Endothelial cell (in vitro differentiated cells): ENCODE measurements at places on chromosomes 5 and 9.

DNA sequence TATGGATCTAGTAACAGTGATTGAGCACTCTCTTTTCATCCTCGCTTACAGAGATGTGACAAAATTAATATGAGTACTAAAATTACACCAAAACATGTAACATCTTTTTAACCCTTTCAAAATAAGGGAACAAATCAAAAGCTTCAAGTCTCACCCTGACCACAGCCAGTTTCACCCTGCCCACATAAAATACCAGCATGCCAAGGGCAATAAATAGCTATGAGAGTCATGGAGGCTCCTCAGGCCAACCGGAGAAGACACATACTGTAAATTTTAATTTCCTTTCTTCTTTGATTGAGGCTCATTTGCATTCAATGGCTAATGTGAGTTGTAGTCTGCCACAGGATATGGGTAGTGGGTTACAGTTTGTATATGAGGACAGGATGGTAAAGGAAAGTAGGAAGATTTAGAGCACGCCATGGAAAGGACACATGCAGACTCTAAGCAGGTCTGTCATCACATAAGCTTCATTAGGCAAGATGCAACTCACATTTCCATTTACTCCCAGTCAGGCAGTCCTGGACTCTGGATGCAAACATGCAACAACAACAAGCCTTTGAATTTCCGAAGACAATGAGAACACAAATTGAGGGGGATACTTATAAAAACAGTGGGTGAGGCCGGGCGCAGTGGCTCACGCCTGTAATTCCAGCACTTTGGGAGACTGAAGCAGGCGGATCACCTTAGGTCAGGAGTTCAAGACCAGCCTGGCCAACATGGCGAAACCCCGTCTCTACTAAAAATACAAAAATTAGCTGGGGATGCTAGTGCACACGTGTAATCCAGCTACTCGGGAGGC is 11.3 kb downstream of the IL4 start:
- H3K27me3 ChIP-seq = no peaks in the 10 kb centered on the region
- peaks cover 2% of the 10 kb centered on the region for H3K36me3 ChIP-seq
- H3K4me3 ChIP-seq = no peak overlapping the region
- no peak for DNase-seq

- H3K27ac ChIP-seq = no peak overlapping the region
- H3K4me1 ChIP-seq = no peaks in the 10 kb centered on the region
- no peak overlapping the region for H3K4me3 ChIP-seq
- peaks cover 5% of the 10 kb centered on the region for H3K36me3 ChIP-seq
- no peaks in the 10 kb centered on the region for H3K27me3 ChIP-seq
Measured at GRCh38 chr9:126431077-126431742, 104.6 kb downstream of the MVB12B start.

DNA sequence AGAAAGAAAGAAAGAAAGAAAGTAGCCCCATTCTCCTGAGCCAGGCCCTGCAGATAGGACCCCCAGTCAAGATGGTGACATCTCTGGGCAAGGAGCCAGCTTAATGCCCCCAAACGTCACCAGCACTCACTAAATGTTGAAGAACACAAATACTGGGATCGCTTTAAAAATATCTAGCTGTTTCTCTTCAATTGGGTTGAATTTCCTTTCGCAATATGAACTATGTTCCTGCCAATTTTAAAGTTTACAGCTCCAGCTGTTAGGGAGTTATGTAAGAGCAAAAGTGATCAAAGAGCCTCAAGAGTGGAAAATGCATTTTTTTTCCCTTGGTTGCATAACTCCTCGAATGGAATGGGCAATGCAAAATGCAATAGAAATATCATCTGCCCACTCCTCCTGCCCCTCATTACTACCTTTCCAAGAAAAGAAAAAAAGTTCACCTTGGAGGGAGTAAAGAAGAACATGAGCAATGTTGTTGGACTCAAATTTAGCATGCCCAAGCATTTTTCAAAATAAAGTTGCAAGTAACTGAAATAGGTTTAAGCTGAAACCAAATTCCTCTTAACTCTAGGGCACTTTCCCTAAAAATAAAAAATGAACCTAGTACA is 244.2 kb upstream of the PIK3R1 start:
- H3K4me1 ChIP-seq = peaks cover 15% of the 10 kb centered on the region
- H3K4me3 ChIP-seq = no peak overlapping the region
- H3K27ac ChIP-seq = no peak overlapping the region
- H3K27me3 ChIP-seq = no peaks in the 10 kb centered on the region

DNA sequence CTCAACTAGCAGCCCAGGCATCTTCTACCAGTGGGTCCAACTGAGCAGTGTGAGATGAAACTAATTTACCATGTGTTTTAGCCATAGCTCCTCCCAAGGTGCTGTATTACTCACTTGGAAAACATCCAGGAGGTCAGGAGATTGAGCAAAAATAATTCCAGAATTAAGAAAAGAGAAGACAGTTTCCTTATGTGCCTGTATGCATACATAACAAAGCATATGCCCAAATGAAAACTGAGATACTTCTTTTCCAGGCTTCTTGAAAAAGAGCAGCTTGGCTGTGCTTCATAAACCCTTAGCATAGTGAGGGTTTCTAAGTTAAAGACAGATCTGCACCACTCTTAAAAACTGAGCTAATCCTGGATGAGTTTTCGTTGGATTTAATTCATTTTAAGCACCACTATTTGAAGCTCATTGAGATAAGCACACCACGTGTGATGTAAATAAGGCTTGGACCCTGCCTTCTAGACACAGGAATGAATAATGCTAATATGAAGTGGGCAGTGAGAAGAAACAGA is 119.4 kb downstream of the ADAMTS12 start:
- no peaks in the 10 kb centered on the region for H3K36me3 ChIP-seq
- H3K4me1 ChIP-seq = peaks cover 2% of the 10 kb centered on the region

- H3K4me3 ChIP-seq = no peak overlapping the region
- no peak overlapping the region for H3K27ac ChIP-seq
- H3K4me1 ChIP-seq = peaks cover 4% of the 10 kb centered on the region
- no peaks in the 10 kb centered on the region for H3K36me3 ChIP-seq
- H3K27me3 ChIP-seq = peaks cover 2% of the 10 kb centered on the region
- no peak for DNase-seq
Measured at GRCh38 chr5:133544346-133544745, 68.0 kb downstream of the FSTL4 start.

DNA sequence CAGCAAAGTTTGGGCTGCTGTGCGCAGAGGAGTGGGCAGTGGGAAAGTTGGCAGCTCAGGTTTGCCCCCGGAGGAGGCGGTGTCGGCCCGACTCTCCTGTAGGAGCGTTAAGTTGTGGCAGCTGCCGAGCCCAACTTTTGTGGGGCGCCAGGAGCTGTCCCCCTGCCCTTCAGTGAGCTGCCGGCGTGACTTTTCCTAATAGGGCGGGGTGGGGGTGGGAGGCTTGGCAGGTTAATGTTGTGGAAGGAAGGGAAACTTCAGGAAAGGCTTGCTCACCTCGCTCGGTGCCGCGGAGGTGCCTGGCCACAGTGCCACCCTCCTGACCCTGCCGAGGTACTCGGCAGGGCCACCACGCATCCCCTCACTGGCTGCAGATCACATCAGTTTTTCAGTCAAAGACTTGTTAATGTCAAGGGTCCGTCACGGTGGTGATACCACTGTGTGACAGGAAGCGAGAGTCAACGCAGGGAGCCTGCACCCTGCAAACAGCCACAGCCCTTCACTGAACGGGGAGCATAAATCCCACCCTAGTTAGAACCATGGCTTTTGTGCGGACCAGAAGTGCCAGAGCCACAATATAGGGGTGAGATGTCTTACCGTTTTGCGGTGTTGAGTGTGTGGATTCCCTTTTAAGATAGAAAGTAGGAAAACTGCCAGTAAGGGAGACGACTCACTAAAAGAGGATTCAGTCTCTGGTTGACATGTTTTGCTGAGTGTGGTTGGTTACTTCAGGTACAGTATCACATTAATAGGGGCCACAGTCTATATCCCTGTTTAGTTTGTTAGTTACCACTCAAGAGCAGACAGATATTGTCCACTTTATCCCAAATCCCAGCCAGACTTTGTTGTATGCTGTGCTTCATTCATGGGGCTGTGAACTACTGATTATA is 796 bp downstream of the LNPEP start:
- peak; percentile 39 for DNase-seq
- H3K4me3 ChIP-seq = peak overlapping the region; percentile 97
- peaks cover 9% of the 10 kb centered on the region for H3K27me3 ChIP-seq
- H3K27ac ChIP-seq = peak overlapping the region; percentile 68
- H3K4me1 ChIP-seq = peaks cover 17% of the 10 kb centered on the region
- peaks cover 6% of the 10 kb centered on the region for H3K36me3 ChIP-seq

DNA sequence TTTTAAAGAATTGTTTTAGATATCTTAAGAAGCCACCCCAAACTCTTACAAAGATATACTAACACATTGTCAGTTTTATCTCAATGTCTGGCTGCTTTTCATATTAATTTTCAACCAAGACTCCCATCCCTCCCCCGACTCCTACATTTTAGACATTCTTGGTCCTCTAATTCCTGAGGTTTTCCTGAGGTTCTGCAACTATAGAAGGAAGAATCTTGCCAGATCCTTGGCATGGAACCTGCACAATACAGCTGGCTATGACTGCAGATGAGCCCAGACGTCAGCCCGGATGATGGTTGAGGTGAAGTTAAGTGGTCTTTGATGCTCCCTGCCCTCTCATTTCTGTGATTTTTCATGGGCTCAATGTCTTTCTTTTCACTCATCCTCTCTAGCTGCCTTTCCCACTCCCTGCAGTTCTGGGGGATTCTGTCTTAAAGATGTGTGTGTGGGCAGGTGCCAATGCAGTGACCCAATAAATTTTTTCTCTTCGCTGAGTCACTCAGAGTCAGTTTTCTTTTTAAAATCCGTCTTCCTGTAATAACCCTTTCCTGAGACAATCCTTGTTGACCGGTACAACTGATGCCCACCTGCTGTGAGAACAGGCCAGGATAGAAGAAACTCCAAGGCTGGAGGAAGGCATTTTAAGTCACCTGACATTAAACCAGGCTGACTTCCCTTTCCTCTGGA is 237.8 kb upstream of the GAS1 start:
- no peak overlapping the region for H3K4me3 ChIP-seq
- H3K27ac ChIP-seq = no peak overlapping the region
- H3K36me3 ChIP-seq = no peaks in the 10 kb centered on the region
- no peak for DNase-seq
- no peaks in the 10 kb centered on the region for H3K27me3 ChIP-seq

DNA sequence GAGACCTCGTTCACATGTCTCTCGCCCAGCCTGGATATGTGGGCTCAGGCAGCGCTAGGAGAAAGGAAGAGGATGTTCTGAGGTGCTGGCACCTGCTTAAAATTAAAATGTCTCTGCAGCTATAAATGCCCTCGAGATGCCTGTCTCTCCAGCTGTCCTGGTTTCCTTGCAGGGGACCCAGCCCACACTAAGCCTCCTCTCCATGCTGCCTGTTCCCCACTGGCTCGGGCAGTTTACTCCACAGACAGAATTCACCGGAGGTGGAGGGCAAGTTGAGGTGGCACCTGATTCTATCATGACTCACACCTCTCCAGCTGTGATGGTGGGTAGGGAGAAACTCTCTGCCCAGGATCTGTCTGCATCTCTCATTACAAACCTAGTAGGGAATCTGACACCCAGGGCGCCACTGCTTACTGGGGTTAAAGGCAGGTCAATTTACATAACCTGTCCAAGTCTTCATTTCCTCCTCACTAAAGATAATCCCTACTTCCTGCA is 420.9 kb downstream of the SPOCK1 start:
- H3K4me1 ChIP-seq = peaks cover 10% of the 10 kb centered on the region
- no peak for DNase-seq
- H3K36me3 ChIP-seq = no peaks in the 10 kb centered on the region
- H3K27ac ChIP-seq = no peak overlapping the region

GRCh38 chr5:154478224-154478565 is at the start of gene HAND1:
Gene HAND1, minus strand, starts transcription at chr5:154478227. Its CDS starts 219 bp downstream, at chr5:154478008.
- DNase-seq = peak; percentile 59
- H3K4me1 ChIP-seq = peaks cover 41% of the 10 kb centered on the region
- H3K27me3 ChIP-seq = peaks cover 46% of the 10 kb centered on the region
- H3K36me3 ChIP-seq = no peaks in the 10 kb centered on the region
- H3K4me3 ChIP-seq = peak within 1 kb of the TSS; percentile 27

- H3K4me1 ChIP-seq = peaks cover 8% of the 10 kb centered on the region
- peak; percentile 86 for DNase-seq
- H3K27ac ChIP-seq = no peak overlapping the region
- peak overlapping the region; percentile 69 for H3K4me3 ChIP-seq
- peaks cover 23% of the 10 kb centered on the region for H3K27me3 ChIP-seq
- peaks cover 10% of the 10 kb centered on the region for H3K36me3 ChIP-seq
Measured at GRCh38 chr5:138464388-138465260, 655 bp upstream of the EGR1 start.

- H3K4me1 ChIP-seq = no peaks in the 10 kb centered on the region
- no peaks in the 10 kb centered on the region for H3K36me3 ChIP-seq
- H3K27me3 ChIP-seq = no peaks in the 10 kb centered on the region
Measured at GRCh38 chr5:92704590-92704989, 876.4 kb downstream of the NR2F1-AS1 start.

GRCh38 chr9:34072410-34072809 is 23.7 kb upstream of the UBAP2 start:
- no peaks in the 10 kb centered on the region for H3K4me1 ChIP-seq
- H3K27me3 ChIP-seq = peaks cover 5% of the 10 kb centered on the region
- H3K36me3 ChIP-seq = no peaks in the 10 kb centered on the region
- no peak overlapping the region for H3K27ac ChIP-seq

DNA sequence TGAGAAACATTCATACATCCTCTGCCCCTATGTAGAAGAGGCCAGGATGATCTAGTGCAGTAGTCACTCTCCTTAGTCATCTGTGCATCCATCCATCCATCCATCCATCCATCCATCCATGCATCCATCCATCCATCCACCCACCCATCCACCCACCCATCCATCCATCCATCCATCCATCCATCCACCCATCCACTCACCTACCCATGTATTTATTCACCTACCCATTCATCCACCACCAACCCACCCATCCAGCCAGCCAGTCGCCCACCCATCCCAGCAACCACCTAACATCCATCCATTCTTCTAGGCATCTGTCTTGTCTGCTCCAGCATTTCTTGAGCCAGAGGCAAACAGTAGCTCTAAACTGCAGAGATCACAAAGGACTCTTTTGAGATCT is 87.1 kb downstream of the MSX2 start:
- no peak overlapping the region for H3K27ac ChIP-seq
- H3K27me3 ChIP-seq = peaks cover 2% of the 10 kb centered on the region
- DNase-seq = no peak
- H3K4me1 ChIP-seq = no peaks in the 10 kb centered on the region
- H3K36me3 ChIP-seq = no peaks in the 10 kb centered on the region
- no peak overlapping the region for H3K4me3 ChIP-seq

GRCh38 chr5:157354800-157355199 is 88.9 kb downstream of the CYFIP2 start:
- H3K27me3 ChIP-seq = no peaks in the 10 kb centered on the region
- no peaks in the 10 kb centered on the region for H3K4me1 ChIP-seq
- peaks cover 5% of the 10 kb centered on the region for H3K36me3 ChIP-seq
- H3K27ac ChIP-seq = no peak overlapping the region
